Stimulated activated CD8-positive, alpha-beta memory T cell treated with anti-CD3 and anti-CD28 coated beads, Interleukin-4, amount 100 ng/mL, for 4 hours (primary cell): ENCODE measurements at places on chromosomes 2 and 18.

DNA sequence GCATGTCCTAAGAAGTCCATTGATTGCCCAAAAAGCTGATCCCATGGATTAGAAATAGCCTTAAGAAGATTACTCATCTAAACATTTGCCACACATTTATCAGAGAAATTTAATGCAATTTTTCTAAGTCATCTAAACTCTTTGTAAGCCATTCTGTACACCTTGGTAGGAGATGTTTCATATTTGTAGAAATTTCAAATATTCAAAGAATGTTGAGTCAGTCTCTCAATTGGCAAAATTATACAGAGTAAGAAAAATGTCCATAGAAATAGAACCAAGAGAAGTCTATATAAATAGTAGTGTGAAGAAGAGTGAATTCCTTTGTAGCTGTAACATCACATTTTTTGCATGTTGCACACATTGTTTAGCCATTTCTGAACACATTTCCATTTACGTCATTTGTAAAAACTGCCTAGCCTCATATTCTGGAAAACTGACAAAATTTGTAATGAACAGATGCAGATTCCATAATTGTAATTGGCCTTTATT lies 128.6 kb downstream of the MSTN start:
- no peak for DNase-seq

GRCh38 chr18:13441736-13442135 lies 223.2 kb downstream of the LDLRAD4 start:
- DNase-seq, result no peak

DNA sequence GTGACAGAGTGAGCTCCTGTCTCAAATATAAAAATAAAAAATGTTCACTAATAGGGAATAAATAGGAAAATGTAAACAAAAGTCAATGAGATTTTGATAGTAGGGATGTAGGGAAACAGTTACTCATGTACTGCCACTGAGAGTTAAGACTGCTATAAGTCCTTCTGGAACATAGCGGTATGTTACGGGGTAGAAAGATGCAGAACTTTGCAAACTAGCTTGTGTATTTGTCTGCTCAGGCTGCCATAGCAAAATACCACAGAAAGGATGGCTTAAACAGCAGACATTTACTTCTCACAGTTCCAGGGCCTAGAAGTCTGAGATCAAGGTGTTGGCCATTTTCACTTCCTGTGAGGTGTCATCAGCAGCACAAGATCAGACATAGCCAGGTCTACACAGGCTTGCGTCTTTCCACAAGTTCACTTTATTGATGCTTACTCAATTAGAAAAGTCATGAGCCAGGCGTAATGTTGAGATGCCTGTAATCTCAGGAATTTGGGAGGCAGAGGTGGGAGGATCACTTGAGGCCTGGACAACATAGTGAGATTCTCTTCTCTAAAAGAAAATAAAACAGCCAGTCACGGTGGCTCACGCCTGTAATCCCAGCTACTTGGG lies 8.8 kb downstream of the TXNDC2 start:
- DNase-seq, result no peak

- DNase-seq, result no peak
Measured at GRCh38 chr2:118053681-118054080, 34.6 kb upstream of the INSIG2 start.

- no peak for DNase-seq
Measured at GRCh38 chr2:201172279-201172678, 10.7 kb upstream of the CASP10 start.

GRCh38 chr2:174752403-174753037 lies 11.8 kb downstream of the CHRNA1 start:
- no peak for DNase-seq

DNA sequence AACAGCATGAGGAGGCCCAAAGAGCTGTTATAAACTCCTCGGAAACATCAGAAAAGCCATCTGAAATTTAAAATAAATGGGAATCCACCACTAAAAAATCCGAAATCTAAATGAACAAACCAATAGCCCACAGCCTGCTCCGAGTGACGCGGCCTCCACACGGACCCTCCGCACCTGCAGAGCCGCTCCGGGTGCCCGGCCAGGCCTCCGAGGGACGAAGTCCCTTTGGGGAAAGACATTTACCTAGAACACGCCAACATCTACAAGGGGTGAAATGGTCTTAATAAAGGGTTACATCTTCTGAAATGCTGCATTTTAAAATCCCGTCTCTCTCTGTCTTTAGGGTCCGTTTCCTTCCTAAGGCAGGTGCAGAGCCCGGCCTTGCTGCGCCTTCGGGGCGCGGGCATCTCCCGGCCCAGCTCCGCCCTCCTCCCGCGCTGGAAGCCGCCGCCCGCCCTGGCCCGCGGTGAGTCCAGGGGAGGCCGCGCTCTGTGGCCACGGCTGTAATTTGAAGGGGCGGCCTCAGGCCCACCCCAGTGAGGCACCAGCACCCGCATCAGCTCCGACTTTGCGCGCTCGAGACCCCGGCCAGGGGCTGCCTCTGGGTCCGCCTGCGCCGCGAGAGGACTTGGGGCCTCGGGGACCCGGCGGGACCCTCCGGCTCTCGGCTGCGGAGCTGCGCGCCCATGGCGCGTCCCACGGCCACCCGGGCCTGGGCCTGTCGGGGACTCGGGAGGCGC lies 42.3 kb upstream of the CTDP1 start:
- DNase-seq, result no peak

DNA sequence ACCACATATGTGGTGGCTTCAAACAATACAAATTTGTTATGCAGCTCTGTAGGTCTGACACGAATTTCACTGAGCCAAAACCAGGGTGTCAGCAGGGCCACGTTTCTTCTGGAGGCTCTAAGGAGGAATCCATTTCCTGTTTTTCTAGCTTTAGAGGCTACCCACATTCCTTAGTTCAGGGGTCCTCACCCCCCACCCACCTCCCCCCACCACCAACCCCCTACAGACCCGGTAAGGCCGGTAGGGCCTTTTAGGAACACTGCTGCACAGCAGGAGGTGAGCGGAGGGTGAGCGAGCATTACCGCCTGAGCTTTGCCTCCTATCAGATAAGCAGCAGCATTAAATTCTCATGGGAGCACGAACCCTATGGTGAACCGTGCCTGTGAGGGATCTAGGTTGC lies 10.6 kb upstream of the SLC39A10 start:
- no peak for DNase-seq

DNA sequence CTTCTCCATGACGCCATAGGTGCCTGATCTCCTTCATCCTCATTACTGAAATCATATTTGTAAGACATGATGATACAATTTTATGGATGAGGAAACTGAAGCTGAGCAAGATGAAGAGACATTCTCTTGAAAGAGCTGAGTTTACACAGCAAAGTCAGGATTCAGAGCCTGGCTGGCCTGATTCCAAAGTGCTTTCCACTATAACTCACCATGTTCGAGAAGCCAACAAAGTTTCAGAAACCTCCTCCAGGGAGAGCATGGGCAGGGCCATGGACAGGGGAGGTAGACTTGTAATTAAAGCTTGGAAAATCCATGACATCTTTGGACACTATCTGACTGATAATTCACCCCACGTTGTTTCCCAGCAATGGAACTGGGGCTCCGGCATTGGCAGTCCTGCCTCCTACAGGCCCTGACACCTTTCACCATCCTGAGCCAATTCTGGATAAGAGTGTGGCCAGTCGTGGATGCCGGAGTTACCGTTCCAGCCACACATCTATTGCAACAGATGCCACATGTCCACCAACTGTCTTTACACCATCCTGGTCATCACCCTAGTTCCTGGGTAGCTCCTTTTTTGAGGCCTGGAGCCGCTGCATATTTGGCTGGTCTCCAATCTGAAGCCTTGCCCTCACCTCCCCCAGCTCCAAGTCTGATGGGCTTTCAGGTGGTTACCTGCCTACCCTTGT lies 85.0 kb upstream of the PPP1CB start:
- no peak for DNase-seq

DNA sequence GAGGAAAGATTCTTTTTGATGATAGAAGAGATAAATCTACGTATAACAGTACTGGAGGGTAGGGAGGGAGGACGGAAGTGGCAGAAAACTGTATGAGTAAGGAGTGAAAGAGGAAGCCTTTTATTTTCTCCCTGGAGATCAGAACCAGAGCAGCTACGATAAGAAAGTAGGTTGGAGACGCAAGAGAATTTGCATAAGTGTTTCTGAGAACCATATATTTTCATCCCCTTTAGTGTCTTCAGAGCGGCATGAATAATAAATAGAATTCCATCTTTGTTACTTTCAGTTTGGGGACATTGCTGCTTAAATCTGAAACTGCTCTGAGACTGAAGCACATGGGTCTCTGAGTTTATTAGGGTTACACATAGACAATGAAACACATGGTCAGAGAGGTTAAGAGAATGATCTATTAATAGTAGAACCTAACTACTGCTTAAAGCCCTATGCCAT lies 230.2 kb upstream of the TNP1 start:
- DNase-seq, result no peak

DNA sequence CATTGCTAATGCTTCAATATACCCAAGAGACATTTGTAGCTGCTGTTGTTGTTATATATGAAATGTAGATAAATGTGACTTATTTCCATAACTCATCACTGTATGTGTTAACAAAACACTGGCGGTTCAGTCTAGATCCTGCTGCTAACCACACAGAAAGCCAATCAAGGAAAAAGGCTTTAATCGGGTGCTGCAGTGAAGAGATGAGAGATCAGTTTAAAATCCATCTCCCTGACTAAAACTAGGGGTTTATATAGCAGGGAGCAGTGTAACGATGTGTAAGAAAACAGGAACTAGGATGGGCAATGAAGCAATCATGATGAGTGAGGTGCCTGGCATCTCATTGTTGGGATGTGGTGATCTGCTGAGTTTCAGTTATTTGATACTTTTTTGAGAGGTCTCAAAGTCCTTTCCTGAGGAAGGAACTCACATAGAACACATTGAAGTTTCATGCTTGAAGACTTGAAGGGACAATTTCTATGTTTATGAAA lies 677.7 kb upstream of the CDH7 start:
- no peak for DNase-seq

GRCh38 chr2:163723881-163724280 lies 11.9 kb downstream of the FIGN start:
- DNase-seq, result no peak

- DNase-seq, result no peak
Measured at GRCh38 chr2:15732341-15733077, 140.8 kb downstream of the DDX1 start.

GRCh38 chr2:16201848-16202247 lies 261.5 kb downstream of the MYCN start:
- DNase-seq, result no peak

- DNase-seq, result no peak
Measured at GRCh38 chr2:126943612-126944348, 45.1 kb downstream of the TEX51 start.

- DNase-seq, result no peak
Measured at GRCh38 chr2:22481486-22482259, 903.3 kb upstream of the KLHL29 start.

DNA sequence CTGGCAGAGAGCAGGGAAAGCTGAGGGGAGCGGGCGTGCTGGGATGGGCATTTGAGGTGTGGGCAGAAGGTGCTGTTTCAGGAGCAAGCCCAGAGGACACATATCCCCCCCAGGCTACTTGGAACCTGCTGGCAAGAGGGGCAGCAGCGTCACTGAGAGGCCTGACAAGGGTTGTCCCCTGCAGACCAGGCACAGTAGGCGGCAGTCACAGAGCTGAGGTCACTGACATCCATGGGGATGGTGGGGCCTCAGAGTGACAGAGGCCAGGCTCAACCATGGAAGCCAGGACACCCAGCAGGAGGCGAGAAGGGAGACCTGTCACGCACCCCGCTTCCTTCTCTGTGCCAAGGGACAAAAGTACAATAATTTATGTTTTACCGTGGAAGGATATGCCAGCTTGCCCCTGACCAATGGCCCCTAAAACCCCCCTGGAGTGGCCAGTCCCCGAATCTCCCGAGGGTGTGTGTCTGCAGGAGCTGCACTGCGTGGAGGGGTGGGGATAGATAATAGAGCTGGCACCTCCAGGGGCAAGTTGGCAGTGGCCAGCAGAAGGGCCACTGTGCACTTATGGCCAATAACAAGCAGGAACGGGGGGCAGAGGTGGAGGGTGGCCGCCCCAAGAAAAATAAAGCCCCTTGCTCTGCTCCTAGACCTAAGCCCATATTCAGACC lies 86.3 kb upstream of the SLC66A3 start:
- DNase-seq, result no peak

- no peak for DNase-seq
Measured at GRCh38 chr2:52732849-52733395, 1034.7 kb upstream of the CHAC2 start.

DNA sequence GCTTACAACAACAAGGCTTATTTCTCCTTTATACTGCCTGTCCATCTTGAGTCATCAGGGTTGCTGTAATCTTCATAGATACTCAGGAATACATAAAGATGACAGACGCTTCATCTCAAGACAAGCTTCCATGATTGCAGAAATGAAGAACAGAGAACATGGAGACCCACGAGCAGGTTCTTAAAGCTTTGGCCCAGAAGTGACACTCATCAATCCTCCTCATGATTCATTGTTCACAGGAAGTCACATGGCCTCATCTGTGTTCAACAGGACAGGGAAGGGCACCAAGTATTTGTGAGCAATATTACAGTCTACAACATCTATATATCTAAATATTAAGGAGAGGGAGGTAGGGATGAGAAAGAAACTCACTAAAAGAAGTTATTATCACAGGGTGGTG lies 36.5 kb upstream of the PGAP1 start:
- no peak for DNase-seq
